NCI-H1048 (cell line): ENCODE measurements at places on chromosomes 1 and 21.

DNA sequence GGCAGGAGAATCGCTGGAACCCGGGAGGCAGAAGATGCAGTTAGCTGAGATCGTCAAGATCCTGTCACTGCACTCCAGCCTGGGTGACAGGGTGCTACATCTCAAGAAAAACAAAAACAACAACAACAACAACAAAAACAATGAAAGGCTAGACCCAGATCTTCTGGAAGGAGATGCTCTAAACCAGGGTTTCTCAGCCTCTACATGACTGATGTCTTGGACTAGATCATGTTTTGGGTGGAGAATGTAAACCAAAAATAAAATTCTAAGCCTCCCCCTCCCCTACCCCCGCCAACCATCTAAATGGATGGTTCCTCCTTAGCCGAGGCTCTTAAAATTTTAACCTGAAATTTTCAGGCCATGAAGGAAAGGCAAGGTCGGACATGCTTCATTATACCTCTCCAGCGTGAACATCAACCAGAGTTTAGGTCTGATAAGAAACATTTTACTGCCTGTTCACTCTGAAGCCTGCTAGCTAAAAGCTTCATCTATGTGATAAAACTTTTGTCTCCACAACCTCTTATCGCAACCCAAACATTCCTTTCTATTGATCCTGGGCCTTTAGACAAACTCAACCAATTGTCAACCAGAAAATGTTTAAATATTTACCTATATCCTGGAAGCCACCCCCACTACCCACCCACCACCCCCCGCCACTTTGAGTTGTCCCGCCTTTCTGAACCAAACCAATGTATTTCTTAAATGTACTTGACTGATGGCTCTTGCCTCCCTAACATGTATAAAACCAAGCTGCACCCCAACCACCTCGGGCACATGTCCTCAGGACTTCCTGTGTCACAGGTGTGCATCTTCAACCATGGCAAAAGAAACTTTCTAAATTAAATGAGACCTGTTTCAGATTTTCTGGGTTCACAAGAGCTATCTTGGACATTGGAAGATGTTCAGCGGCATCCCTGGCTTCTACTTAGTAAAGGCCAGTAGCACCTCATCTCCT, 1.9 kb upstream of the CAPN2 start:
- no peak for DNase-seq

DNA sequence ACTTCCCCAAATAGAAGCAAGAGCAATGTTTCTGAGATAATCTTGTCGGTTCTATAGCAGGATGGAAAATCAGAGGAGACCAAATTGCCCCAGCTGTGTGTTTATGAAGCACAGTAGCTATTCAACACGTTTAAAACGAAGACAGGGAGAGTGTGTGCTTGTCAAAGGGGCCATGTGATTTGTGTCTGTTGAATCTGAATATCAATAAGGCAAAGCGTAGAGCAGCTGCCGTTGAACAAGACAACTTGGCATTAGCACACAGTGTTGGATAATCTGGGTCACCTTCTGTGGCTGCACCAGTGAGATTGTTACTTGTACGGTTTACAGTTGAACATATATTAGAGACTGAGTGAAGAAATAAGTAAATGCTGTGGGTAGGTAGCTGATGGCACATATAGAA, 1.0 kb downstream of the CRB1 start:
- no peak for DNase-seq

DNA sequence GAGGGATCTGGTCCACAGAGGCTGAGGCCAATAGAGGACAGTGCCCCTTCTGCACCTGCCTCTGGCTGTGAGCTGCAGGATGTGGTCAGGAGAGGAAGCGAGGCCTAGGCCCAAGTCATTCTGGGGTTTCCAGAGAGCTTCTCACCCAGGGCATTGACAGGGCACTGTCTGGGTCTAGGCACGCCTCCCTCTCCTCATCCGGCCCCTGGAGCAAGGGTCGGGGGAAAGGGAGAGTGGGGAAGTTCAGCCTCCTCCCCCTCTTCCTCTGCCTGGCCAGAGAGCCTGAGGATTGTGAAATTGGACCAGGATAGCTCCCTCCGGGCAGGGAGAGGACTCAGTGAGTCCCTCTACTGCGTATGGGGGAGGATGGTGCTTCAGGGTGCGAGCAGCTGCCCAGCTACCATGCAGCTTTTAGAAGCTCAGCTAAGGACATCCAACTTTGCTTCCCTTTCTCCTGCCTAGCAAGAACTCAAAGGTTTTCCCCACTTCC, 6.3 kb upstream of the INAVA start:
- no peak for DNase-seq

DNA sequence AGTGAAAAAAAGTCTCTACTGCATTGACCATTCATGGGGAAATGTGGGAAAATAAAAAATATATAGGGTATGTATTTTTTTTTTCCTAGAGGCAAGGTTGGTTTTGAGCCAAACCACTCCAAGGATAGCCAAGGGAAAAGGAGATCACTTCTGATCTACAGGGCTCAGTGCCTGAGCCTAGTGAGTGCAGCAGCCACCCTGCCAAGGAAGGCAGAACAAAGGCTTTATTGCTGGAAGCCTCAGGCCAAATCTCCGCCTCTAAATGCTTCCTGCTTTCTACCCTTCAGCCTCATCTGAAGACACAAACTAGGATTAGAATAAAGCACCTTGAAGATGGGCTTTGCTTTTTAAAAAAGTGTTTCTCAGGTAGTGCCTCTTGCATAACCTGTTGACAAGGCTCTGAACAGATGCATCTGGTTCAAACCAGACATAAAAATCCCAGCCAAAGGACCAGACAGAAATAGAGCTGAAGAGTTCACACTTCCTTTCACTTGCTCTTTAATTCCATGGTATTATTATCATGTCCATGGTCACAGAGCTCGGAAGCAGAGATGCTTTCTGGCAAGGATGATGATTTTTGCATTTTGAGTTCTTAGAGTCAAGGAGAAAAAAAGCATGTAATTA, 10.5 kb downstream of the C1orf115 start:
- no peak for DNase-seq

DNA sequence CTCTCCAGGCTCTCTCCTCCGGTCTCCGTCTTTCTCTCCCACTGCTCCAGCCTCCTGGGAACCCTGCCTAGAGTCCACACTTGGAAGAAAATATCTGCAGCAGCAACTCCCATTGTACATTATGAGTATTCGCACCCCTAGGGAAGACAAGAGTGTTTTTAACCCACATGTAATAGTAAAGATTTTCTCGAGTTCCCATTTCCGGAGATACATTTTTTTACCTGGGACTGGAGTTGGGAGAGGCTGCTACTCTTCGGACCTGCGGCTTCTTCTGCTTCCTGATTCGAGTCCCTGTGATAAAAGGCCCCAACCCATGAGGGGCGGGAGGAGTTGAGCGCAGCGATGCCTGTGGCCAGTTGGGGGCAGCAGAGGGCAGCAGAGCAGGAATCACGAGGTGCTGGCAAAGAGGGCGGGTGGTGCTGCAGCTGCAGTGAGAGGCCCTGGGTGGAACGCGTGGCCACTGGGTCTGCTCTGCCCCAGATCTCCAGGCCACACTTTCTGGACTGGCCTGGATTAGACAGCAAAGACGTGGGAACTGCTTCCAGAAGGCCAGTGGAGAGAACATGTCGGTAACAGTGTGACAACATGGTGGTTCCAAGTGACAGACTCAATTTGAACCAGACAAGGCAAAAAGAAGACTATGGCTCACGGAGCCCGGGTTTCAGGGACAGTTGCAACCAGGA, 221.0 kb upstream of the CSF3R start:
- DNase-seq: peak; percentile 17

- no peak for DNase-seq
Measured at GRCh38 chr1:110428946-110429345, 21.5 kb upstream of the LAMTOR5 start.

DNA sequence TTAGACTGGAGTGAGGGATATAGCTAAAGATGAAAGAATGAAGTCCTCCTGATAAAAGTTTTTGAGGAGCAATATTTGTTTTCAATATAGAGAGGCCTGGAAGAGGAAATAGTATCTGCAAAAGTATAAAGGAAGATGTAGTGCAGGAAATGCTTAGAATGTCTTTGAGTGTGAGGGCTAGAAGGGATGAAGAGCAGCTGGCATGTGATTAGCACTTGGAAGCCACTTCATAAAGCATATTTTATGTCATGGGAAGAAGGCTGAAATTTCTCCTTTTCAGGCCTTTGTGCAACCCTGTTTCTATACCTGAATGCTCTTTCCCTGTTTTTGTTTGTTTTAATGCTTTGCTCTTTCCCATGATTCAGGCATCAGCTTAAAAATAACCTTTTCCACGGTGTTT, 323.3 kb upstream of the DEPDC1 start:
- no peak for DNase-seq

DNA sequence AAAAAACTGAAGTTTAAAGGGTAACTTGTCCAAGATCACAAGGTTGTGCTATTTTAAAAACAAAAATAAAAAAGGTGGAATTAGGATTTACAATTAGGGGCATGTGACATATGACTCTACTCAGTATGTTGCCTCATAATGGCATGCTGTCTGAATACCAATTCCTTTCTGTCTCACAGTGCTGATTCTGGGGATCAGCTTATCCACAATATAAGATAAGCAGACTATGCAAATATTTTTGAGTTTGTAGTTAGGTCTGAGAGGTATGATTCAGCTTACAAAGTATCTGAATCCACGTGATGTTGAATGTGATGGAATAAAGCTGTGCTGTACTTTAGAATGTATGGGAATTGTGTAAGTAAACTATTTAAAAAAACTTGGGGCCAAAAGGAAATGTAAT, 216.6 kb downstream of the HHIPL2 start:
- DNase-seq: no peak

DNA sequence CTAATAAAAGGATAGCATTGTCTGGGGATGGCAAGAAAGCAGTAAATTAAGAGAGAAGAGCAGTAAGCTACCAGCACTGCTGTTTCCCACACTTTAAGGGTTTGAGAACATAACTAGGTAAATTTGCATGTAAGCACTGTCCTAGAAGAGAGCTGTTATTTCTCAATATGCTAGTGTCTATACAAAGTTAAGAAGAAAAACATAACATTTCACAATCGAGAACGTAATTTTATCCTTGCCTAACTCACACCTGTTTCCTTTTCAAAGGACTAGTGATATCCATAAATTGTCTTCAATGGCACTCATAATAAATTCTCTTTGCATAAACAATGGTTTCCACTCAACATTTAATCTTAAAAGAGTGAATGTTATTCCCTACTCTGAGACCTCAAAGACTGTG, 576.0 kb downstream of the PTBP2 start:
- DNase-seq: no peak

- DNase-seq: no peak
Measured at GRCh38 chr1:54850737-54851136, 36.3 kb downstream of the DHCR24 start.

DNA sequence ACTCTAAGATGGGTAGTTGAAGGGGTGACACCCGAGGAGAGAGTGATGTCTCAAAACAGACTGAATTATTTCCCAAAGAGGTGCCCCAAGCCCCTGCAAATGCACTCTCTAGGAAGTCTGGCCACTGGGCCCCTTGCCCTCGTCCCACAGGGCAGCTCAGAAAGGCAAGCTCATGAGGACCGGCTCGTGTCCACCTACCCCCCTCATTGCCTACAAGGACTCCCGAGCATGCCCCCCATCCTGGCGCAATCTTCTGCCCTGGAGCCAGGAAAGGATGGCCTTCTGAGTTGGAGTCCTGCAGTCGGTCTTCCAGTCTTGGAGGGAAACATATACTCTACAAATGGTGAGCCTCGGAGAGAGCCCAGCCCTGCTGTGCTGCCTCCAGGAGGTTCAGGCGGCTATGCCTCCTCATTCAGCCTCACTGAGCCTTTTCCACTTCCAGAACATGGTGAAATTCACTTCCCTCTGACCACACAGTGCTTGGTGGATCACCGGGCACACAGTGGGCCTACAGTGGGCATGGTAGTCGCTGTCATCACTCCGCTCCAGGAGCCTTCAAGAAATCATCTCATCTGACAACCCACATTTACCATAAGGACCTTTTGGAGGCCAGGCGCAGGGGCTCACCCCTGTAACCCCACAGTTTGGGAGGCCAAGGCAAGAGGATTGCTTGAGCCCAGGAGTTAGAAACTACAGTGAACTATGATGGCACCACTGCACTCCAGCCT, 5.8 kb upstream of the WNT3A start:
- DNase-seq: no peak

GRCh38 chr1:25699500-25700143, 83.0 kb downstream of the MAN1C1 start:
- no peak for DNase-seq

- no peak for DNase-seq
Measured at GRCh38 chr1:209650454-209650853, 1.8 kb downstream of the LAMB3 start.

DNA sequence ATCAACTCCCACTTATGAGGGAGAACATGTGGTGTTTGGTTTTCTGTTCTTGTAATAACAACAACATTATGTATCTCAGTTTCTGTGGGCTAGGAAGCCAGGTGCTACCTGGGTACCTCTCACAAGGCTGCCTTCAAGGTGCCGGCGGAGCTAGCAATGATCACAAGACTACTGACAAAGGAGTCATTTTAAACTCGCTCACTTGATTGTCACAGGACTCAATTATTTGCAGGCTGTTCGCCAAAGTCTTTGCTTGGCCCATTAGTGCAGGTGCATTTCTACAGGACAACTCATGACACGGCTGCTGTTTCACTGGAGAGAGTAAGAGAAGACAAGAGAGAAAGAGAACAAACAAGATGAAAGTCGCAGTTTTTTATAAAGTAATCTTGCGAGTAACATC, 1237.4 kb upstream of the TMPRSS15 start:
- DNase-seq: no peak

DNA sequence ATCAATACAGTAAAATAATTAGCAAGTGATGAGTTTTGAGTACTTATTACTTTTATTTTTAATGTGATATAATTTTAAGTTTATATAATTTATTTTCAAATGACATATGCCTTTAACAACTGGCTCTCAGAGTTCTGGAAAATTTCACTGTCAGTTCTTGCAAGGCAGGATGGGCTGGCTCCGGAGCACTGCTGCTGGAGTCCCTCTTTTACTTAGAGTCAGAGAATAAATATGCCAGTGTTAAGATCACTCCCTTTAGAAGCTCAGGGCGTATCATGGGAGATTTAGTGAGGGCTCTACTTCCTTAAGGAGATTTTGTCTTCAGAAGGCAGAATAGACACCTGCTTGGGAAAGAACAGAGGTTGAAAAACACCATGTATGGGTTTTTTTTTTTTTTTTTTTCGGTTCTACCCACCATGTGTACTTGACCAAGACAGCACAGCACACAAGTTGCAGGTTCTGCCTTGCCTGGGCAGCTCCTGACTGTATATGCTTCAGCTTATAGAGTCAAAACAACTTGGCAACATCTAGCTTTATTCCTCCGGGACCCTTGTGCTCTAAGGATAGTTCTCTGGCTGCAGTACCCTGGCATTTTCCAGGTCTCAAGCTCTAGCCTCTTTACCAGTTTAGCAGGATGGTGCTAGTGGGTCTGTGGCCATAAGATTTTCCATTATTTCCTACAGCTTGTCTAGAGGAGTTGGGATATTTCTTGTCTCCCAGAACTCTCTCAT, 29.7 kb upstream of the FMOD start:
- DNase-seq: no peak

- no peak for DNase-seq
Measured at GRCh38 chr21:14688412-14688811, 142.3 kb upstream of the SAMSN1 start.

GRCh38 chr21:32484706-32485380, 72.3 kb downstream of the EVA1C start:
- no peak for DNase-seq

GRCh38 chr1:230567221-230567575, 75.1 kb upstream of the COG2 start:
- DNase-seq: no peak

GRCh38 chr1:97365026-97365425, 555.8 kb downstream of the DPYD start:
- no peak for DNase-seq

- no peak for DNase-seq
Measured at GRCh38 chr1:76098845-76099244, 24.3 kb downstream of the ST6GALNAC3 start.
